Stimulated activated naive CD4-positive, alpha-beta T cell treated with Interleukin-2 at 50 U/mL for 16 hours (primary cell): ENCODE measurements at places on chromosomes 3 and 15.

GRCh38 chr15:31407851-31408250 lies 81.2 kb downstream of the KLF13 start:
- no peak for DNase-seq

DNA sequence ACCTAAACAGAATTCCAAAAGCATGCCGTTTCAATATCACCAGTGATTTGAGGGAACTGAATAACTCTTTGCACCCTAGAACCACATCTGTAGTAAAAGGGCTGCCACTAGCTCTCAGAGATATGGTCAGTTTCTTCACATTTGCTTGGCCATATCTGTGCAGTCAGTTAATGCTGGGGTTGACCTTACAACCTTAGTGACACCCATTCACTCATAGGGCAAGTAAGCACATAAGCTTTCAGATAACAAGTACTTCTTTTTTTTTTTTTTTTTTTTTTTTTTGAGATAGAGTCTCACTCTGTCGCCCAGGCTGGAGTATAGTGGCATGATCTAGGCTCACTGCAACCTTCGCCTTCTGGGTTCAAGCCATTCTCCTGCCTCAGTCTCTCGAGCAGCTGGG lies 20.4 kb upstream of the FSIP1 start:
- DNase-seq = no peak

DNA sequence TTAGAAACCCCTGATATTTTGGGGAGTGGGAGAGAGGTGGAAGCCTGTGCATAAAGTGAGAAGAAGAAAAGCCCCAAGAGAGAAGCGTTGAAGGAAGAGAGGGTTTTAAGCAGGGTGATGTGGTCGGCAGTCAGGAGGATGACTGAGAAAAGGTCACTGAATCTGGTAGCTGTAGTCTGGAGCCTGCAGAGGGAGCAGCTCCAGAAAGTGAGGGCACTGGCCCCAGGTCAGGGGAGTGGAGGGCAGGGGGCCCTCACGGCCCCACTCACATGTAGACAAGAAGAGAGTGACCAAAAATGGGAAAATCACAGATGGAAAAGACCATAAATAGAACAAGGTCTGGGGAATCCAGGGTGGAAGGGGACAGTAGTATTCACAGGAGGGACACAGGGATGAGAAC lies 105.5 kb downstream of the RYK start:
- DNase-seq = no peak

DNA sequence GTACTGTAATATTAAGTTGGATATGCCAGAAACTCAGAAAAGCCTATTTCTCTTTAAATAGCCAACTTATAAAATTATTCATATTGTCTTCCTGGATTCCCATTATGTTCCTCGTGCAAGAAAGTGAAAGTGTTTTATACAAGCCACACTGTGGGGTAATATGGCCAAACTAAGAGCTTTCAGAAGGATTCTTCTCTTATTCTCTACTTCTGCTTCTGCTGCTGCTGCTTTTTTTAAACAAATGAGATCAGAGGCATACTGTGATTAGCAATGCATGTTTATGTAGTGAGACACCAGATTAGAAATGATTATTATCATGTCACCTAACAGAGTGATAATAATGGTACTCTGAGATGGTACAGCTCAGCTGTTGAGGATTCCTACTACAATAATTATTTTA lies 1026.5 kb upstream of the CFAP20DC start:
- no peak for DNase-seq

DNA sequence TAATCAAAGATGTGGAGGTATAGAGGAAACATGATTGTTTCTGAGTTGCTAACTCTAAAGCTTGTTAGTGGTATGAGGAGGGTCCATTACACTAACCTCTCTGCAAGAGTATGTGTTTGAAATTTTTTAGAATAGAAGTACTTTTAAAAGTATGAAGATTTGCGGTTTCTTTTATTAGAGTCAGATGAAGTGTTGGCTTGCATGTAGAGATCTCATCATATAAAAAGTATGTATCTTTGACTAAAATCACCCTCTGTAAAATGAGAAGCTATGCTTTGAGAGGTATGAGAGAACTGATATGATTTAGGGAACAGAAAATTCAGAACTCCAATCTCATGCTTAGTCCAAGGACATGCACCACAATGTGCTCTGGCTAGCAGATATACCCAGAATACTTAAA lies 140.4 kb upstream of the MBNL1 start:
- DNase-seq = no peak

GRCh38 chr3:142523921-142524566 lies 54.5 kb downstream of the ATR start:
- no peak for DNase-seq

- no peak for DNase-seq
Measured at GRCh38 chr15:101828774-101829173, 16.8 kb downstream of the OR4F15 start.

DNA sequence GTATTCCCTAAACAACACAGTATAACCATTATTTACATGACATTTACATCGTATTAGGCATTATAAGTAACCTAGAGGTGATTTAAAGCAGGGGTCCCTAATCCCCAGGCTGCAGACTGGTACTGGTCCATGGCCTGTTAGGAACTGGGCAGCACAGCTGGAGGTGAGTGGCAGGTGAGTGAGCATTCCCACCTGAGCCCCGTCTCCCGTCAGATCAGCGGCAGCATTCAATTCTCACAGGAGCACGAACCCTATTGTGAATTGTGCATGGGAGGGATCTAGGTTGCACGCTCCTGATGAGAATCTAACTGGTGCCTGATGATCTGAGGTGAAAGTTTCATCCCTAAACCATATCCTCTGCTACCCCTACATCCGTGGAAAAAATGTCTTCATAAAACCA lies 138.2 kb downstream of the ATP10A start:
- DNase-seq = no peak

GRCh38 chr3:45546716-45547701 lies 47.5 kb upstream of the LIMD1 start:
- no peak for DNase-seq

GRCh38 chr3:134611516-134611915 lies 39.3 kb downstream of the KY start:
- no peak for DNase-seq

DNA sequence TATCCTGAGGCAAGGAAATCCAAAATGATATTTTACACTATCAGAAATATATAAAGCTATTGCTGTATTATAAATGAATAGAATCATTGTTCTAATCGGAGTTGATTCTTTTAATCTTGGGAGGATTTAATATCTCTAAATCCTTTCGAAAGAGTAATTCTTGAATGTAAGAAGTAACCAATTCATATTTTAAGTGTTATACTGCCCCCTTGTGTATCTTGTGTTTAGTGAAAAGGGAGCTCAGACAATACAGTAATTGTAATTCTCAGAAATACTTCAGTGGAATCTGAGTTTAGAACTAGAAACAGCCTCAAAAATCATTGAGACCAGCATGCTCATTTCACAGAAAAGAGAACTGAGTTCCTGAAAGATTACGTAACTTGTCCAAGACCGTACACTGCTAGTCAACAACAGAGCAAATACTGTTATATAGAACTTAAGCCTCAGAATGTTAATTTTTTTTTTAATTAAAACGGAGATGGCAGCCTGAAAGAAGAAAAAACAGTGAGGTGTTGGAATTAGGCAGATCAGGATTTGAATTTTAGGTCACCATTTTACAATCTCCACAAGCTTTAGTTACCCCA lies 42.9 kb downstream of the PLCH1 start:
- DNase-seq = no peak

DNA sequence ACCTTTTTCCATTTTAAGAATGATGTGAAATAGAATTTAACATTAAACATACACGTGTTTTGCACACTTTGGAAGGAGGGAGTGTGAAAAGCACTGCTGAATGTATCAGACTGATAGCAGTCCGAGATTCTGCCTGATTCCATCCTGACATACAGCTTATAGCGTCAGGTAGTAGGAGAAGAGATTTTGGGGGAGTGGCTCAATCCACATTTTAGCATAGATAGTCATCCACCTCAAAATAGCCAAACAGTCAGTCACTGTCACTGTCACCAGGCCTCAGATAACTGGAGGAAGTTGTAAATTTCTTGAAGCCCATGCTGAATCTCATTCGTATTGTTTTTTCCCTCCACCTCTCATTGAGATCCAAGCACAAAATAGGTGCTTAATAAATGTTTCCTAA lies 35.4 kb upstream of the ARHGEF26 start:
- no peak for DNase-seq

- DNase-seq = no peak
Measured at GRCh38 chr3:128080323-128081080, 28.3 kb downstream of the SEC61A1 start.

GRCh38 chr3:188734395-188734794 lies 437.4 kb upstream of the TPRG1 start:
- DNase-seq = no peak

- DNase-seq = no peak
Measured at GRCh38 chr3:54538346-54538745, 389.5 kb downstream of the LRTM1 start.

GRCh38 chr3:148459931-148460513 lies 237.7 kb upstream of the AGTR1 start:
- no peak for DNase-seq

DNA sequence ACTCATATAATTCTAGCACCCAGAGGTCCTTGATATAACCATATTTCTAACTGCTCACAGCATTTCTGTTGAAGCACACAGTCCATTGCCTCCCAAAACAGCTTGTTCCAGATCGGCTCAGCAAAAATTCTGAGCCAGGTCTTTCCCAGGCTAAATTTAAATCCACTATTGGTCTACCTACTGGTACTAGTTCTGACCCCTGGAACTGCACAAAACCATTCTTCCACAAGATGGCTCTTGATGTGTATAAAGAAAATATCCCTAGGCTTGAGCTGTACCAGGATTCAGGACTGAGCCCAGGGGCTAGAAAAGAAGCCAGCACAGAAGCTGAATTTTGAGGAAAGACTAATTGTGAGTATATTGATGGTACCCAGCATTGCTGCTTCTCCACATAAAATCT lies 75.4 kb upstream of the ABHD17C start:
- no peak for DNase-seq

DNA sequence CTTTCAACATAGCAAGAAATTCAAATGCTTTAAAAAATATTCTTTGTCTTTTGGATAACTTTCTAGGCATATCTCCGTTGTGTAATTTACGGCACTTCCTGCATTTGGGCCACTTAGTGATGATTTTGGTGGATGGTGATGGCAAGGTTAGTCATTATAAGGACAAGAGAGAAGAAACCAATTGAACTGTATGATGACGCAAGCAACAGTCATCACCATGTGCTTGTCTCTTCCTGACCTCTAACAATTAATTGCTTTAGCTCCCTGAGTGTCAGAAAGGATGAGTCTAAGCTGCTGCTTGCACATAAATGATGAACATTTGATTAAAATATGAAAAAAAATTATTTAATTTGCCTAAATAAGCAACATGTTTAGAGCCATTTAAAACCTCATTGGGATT lies 11.3 kb upstream of the P2RY12 start:
- no peak for DNase-seq

- DNase-seq = no peak
Measured at GRCh38 chr3:196240424-196240823, 24.1 kb downstream of the SLC51A start.

DNA sequence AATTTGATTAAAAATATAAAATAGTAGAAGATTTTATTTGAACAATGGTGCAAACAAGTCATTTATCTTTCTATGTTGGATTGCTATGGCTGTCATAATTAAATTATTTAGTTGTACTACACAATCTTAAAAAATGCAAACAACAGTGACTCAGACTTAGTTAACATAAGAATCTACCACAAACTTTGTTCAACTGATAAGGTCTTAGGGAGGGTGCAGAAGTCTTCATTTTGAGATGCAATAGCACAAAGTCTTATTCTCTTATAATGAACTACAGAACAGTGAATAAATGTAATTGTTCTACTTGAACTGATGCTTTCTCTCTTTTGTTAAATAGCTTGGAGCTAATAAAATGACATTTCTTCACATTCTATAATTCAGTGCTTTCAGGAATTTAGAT lies 482.8 kb upstream of the NAALADL2 start:
- no peak for DNase-seq

DNA sequence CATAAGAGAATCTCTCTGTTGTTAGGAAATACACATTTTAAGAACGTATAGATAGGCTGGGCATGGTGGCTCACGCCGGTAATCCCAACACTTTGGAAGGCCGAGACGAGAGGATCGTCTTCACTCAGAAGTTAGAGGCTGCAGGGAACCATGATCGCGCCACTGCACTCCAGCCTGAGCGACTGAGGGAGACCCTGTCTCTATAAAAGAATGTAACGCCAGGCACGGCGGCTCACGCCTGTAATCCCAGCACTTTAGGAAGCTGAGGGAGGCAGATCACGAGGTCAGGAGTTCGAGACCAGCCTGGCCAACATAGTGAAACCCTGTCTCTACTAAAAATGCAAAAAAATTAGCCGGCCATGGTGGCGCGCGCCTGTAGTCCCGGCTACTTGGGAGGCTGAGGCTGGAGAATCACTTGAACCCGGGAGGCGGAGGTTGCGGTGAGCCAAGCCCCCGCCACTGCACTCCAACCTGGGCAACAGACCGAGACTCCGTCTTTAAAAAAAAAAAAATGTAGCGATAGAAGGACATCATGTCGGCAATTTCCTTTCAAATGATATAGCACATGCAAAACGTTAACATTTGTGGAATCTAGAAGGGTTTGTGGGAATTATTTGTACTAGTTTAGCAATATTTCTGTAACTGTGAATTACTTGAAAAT lies 730 bp upstream of the RPL14 start:
- DNase-seq = no peak

DNA sequence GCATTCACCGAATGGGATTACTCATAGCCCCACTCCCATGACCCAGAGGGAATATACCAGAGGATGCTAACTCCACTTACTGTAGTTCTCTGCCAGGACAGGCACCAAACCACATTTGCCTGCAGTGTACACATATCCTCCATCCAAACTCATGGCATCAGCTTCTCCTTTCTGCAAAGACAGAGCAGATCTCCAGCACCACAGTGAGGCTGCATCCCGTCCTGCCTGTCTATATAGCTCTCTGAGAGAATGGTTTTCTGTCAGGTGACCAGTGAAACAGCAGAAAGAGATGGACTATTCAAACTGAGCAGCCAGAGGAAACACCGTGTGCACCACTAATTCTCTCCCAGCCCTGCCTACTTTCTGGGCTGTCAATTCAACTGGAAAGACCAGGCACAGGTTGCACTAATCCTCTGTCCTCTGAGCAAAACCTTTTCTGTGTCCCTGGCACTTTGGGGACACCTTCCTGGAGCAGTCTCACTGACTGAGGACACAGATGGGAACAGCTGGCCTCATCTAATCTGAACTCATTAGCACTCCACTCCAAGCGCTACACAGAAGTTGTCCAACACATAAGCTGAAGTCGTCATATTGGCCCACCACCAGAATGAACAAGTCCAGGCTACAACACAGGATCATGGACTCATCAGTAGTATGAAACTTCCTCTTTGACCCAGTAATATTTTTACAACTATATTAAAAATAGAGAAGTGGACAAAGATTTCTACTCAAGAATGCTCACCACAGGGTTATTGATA lies 17.3 kb downstream of the LTF start:
- no peak for DNase-seq

DNA sequence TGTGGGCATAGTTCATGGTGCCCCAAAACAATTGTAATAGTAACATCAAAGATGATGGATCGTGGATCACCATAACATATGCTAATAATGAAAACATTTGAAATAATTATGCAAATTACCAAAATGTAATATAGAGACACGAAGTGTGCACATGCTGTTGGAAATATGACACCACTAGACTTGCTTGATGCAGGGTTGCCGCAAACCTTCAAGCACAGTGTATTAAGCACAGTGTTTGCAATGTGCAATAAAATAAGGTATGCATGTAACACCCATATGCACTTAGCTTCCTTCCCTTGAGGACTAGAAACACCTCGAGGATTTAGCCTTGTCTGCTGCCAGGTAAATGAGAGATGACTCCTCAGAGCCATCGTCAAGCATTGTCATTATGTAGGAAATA lies 10.9 kb upstream of the GJD2 start:
- no peak for DNase-seq

- no peak for DNase-seq
Measured at GRCh38 chr15:98419173-98419780, 229.1 kb upstream of the IGF1R start.
